Colonic mucosa (tissue), 4 donors: ENCODE measurements at places on chromosomes 4 and X. TPM values are rescaled to one million over a fixed set of nuclear protein-coding genes. Genes with fewer than 3 reads are reported as not detected.
A peak's percentile ranks its signal among the peaks of the same experiment; 100 is the strongest.

GRCh38 chr4:153296040-153296823 lies 48.3 kb upstream of the MND1 start:
- DNase-seq = peak; percentile 34

DNA sequence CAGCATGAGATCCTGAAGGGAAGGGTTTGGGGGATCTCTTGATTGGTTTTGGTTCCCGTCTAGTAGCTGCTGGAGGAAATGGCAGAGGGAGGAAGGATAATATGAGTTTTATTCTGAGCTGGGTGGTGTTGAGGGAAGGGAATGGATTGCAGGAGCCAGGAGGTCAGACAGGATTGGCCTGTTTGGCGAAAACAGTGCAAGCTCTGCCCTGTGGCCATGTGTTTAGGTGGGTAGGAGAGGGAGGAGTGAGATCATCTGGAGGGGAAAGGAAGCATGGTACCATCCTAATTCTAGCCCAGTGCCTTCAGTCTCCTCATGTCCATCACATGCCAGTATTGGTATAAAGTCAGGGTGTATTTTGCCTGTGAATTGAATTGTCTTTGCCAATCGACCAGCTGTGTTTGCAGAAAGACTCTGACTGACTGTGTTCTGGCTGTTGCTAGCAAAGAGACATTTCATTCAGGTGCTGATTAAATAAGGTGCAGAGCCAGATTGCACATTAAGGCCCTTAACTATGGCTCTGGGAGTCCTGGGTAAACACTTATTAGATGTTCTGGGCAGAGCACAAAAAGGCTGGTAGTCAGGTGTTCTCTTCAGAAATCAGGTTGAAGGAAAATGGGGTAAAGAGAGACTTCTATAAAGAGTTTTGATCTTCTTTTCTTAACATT lies 10.0 kb downstream of the TMEM164 start:
- no peak for DNase-seq

MSN gene
- total RNA-seq = 27.5 TPM

DNA sequence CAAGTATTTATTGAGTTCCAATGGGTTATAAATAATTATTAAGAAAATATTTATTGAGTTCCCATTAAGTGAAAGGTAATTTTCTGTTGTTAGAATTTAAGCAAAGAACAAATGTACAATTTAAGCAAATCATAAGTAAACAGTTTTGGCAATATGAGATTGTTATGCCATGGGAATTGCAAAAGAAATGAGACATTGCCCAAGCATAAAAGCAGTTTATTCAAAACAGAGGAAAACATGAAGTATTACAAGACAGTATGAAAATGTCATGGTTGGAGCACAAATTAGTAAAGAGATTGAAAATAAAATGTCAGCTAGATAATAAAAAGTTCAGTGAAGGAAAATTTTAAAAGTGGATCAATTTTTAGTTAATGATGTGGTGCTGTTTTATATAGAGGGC lies 706.1 kb upstream of the EPHA5 start:
- DNase-seq = no peak

FGFBP1 gene
- total RNA-seq = 62.3 TPM

GRCh38 chr4:24245491-24245820 lies 338.9 kb downstream of the DHX15 start:
- DNase-seq = no peak

GRCh38 chr4:168560184-168561180 lies 63.6 kb downstream of the PALLD start:
- peak; percentile 27 for DNase-seq

- DNase-seq = no peak
These were observed 469.0 kb upstream of the PRKX start for GRCh38 chrX:4182408-4182806.
